EL (cell line): ENCODE measurements at places on chromosomes 3 and 15.

GRCh38 chr3:153372326-153372725, 210.3 kb downstream of the RAP2B start:
- peak; percentile 30 for DNase-seq

DNA sequence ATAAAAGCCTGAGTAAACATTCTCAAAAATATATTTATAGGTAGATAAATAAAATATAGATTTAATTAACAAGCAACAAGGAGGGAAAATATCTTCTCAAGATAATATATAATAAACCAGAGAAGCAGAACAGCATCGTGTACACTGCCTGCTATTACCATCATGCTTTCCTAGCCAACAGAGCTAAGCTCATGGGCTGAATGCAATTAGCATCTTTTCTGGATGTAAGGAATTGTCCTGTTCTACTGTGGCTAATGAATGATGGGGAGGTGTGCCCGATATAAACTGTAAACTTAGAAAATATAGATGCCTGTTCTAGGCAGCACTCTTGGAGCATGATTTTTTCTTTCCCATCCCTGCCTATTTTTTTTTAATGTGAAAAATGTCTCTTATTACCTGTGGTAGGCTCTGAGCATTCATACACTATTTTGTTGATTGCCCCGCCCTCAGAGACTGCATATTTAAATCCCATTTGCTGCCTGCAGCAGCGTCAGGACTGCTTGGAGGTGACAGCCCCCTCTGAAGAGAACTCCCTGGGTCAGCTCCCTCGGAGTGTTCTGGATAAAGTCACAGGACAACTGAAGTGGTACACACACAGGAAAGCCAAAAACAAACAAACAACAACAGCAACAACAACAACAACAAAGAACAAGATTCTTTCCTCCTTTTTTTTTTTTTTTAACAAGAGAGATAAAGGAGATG, 312.3 kb downstream of the SATB1 start:
- no peak for DNase-seq

DNA sequence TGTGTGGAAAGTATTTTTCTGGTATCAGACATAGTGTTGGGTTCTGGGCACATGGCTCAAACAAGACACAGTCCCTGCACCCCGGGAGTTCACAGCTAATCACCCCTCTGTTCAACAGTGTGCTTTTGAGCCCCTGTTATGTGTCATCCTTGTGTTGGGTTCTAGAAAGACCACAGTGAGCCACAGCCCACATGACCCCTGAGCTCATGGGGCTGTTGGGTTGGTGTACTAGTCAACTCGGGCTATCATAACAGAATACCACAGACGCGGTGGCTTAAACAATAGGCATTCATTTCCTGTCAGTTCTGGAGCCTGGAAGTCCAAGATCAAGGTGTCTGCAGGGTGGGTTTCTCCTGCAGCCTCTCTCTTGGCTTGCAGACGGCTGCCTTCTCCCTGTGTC, 100.0 kb downstream of the DNAJB8 start:
- DNase-seq, result peak; percentile 19

- DNase-seq, result no peak
Measured at GRCh38 chr3:195601382-195601781, 17.6 kb upstream of the APOD start.

GRCh38 chr15:32706704-32707103, 11.1 kb upstream of the GREM1 start:
- peak; percentile 95 for DNase-seq

DNA sequence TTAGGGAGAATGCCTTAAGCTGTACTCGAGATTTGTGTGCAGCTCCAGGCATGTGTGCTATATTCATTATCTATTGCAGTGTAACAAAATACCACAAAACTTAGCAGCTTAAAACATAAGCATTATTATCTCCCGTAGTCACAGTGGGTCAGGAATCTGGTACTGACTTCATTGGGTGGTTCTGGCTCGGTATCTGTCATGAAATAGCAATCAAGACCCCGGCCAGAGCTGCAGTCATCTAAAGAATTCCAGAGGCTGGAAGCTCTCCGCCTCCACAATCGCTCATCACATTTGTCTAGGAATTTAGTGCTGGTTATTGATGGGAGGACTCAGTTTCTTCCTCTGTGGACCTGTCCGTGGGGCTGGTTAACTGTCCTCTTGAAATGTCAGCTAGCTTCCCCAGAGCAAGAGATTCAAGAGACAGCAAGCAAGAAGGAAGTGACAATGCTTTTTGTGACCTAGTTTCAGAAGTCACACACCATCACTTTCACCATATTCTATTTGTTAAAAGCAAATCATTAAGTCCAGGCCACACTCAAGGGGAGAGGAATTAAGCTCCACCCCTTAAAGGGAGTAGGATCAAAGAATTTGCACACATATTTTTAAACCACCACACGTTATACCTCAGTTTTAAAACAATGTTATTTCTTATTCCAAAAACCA, 76.1 kb downstream of the TOP2B start:
- no peak for DNase-seq

- no peak for DNase-seq
Measured at GRCh38 chr3:166809520-166809919, 570.6 kb downstream of the ZBBX start.

DNA sequence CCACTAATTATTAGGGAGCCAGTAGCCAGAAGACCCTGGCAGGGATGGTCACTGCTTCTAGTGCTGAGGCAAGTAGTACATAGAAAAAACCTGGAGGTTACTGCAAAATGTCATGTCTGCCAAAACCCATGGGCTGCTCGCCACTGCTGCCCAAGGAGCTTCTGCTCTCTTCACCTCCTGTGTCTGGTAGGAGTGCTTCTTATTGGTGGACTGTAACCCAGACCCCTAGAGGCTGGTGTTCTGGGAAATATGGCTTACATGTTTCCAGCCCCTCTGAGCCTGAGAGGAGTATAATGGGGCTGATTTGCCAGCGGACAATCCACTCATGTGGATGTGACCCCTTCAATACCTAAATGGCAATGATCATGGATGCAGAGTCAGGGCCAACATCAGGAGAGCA, 286.4 kb downstream of the EPHB1 start:
- DNase-seq, result no peak

- no peak for DNase-seq
Measured at GRCh38 chr3:25593001-25593400, 71.7 kb downstream of the TOP2B start.

- DNase-seq, result no peak
Measured at GRCh38 chr3:102248981-102249705, 185.7 kb upstream of the ZPLD1 start.

DNA sequence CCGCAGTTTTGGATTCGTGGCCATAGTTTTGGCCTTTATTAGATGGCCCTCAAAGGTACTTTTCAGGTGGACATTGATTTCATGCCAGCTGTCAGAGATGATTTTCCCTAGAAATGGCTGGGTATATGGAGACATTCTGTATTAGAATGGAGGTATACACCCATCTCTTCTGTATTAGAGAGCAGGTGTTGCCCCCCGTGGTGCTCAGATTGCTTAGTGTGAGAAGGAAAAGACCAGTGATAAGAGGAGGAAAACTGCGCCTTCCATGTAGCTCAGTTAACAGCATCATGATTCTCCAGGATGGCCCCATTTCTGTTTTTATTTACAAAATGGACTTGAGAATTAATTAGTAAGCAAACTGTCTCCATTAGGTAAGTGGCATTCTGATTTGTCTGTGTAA, 145.9 kb downstream of the IGF1R start:
- DNase-seq, result no peak

- DNase-seq, result no peak
Measured at GRCh38 chr3:160010578-160010977, 21.9 kb downstream of the IL12A start.

DNA sequence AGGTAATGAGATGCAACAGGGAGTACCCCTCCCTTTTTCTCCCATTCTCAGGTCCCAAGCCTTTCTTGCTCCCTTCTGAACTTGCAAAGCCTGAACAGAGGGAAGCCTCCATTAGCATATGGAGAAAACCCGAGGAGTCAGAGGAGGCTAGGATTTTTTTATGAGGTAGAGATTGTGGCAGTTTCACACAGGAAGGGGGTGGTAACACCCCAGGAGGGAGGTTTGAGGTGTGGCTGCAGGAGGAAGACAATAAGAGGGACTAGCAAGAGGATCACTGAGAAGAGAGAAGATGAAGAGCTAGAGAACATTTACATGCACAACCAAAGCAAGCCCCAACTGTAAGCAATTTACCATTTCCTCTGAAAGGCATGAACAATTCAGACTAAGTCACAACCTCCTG, 322.7 kb downstream of the SV2B start:
- DNase-seq, result no peak

GRCh38 chr15:47184908-47185801, 532.1 kb upstream of the SEMA6D start:
- no peak for DNase-seq

- DNase-seq, result no peak
Measured at GRCh38 chr3:154195620-154196356, 74.6 kb downstream of the ARHGEF26 start.

GRCh38 chr15:88513195-88513594, 33.3 kb downstream of the DET1 start:
- peak; percentile 72 for DNase-seq

GRCh38 chr3:99907959-99908544, 90.4 kb downstream of the CMSS1 start:
- no peak for DNase-seq

GRCh38 chr15:38017721-38018120, 83.3 kb downstream of the TMCO5A start:
- DNase-seq, result no peak

DNA sequence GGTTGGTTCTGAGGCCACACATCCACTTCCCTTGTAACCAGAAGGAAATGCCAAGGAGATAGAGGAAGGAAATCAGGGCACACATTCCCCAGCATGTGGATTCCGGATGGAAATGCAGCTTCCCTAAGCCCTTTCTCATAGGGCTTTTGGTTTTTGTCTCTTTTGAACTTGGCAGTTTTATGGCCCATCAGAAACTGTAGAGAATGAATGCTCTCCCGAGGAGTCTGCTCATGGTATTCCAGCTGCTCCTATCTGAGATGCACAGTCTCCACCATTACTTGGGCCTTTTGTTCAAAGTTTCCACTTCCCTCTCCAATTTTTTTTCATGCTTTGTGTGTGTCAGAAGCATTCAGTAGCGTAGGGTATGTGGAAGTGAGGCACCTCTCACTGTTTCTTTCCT, 21.2 kb downstream of the XYLB start:
- no peak for DNase-seq

- DNase-seq, result peak; percentile 90
Measured at GRCh38 chr15:66780172-66780972, 78.3 kb downstream of the SMAD6 start.

DNA sequence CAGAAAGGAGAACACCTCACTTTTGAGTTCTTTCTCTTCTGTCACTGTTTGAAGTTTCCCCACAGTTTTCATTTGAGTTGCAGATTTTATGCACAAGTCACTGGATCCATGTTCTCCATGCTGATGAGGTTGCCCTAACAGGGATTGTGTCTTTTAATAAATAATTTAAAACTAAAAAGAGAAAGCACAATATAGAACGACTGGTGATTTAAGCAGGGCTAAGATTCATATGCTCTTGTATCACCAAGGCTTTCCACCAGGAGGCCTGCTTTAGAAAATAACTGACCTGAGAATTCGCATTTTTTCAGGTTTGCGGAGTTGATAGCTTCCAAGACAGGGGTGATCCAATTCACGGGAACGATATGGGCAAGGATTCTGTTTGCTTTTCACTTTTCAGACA, 252.0 kb upstream of the VEPH1 start:
- DNase-seq, result no peak

DNA sequence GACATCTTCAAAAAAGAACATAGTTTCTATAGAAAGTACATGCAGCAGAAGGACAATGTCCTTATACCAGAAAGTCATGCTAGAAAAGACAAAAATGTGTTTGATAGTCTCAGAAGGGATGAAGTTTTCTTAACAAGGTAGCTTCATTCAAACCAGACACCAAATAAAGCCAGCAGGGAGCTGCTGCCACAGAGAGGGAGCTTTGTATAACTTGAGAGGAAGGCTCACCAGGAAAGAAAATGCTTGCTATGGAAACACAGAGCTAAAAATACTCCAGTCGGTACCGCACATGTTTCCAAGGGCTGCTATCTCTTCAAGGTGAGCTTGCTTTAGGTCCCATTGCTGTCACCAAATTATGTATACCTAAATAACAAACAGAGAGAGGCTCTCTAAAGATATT, 1074.8 kb upstream of the ALCAM start:
- peak; percentile 7 for DNase-seq

DNA sequence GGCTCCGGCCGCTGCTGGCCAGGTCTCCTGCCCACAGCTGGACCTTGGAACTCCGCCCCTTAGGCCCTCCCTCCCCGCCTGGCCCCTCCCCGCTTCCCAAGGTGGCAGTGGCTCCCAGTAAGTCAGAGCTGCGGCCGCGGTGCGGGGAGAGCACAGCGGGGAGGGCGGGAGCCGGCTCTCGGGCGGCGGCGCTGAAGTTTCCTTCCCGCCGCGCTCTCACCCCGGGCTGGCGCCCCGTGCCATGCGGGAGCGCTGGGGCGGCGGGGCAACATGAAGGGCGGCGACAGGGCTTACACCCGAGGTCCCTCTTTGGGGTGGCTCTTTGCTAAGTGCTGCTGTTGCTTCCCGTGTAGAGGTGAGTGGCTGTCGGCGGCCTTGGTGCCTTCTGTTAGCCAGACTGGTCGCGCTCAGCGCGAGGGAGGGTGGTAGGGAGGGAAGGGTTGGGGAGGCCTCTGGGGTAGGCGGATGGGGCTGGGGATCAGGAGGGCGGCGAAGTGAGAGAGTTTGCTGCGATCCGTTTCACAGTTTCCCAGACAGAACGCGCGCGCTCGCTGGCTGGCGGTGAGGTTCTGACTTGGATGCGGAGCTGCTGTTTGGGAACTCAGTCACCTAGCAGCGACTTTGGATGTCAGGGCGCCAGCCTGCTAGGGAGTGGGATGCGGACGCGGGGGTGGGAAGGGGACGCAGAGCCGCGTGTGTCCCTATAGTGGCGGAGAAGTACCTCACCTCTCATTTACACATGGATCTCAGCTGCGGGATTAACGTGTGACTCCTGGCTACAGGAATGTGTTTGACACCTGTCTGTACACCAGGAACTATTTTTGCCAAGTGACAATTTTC, 145.5 kb upstream of the UMPS start:
- peak; percentile 65 for DNase-seq

GRCh38 chr3:78130741-78131290, 1090.9 kb downstream of the ROBO2 start:
- DNase-seq, result no peak

DNA sequence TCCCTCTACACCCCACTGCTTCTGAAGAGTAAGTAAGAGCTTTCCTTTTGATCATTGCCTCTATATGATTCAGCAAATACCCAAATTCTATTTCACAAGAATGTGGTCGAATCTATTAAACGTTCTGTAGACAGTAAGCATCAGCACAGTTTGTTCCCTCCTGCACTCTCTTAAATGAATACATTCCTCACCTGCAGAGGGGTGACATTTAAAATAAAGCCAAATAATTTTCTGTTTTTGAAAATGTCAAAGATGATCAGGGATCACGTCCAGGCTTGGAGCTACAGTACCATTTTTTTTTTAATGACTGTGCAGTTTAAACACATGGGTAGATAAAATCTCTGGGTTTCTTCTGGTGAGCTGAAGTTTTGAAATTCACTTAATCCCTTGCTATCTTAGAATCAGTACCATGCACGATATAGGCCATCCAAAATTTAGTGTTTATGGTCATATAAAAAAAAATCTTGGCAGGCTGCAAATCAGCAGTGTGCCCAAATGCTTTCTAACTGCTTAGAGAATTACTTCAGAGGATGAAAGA, 12.8 kb downstream of the PYDC2 start:
- no peak for DNase-seq

GRCh38 chr3:42914771-42915515, 9.0 kb downstream of the ZNF662 start:
- DNase-seq, result peak; percentile 8

- no peak for DNase-seq
Measured at GRCh38 chr3:4936982-4937614, 42.1 kb upstream of the BHLHE40 start.

GRCh38 chr3:41462103-41462691, 262.9 kb downstream of the CTNNB1 start:
- DNase-seq, result no peak
